Pericardium fibroblast (primary cell): ENCODE measurements at places on chromosomes 6 and 20. TPM values are rescaled to one million over a fixed set of nuclear protein-coding genes. Genes with fewer than 3 reads are reported as not detected.

Gene RBM24
- total RNA-seq = 1.4 and 3.0 TPM in 2 replicates

Gene BACH2
- total RNA-seq = 1.0 and 3.2 TPM in 2 replicates

Gene ADGRG6
- total RNA-seq = 12.1 and 17.6 TPM in 2 replicates

Gene POPDC3
- 2.7 and 26.6 TPM in 2 replicates for total RNA-seq

Gene PBOV1
- total RNA-seq = not detected in 2 replicates

Gene WFDC2
- not detected in 2 replicates for total RNA-seq

Gene MYH7B
- 0.12 TPM in 1 of 2 replicates, not detected in the other for total RNA-seq

Gene DEFB115
- total RNA-seq = not detected in 2 replicates

Gene CLVS2
- not detected in 2 replicates for total RNA-seq
